ENCODE measurements at places on chromosomes 12 and 14. TPM values are rescaled to one million over a fixed set of nuclear protein-coding genes. Genes with fewer than 3 reads are reported as not detected.

DNA sequence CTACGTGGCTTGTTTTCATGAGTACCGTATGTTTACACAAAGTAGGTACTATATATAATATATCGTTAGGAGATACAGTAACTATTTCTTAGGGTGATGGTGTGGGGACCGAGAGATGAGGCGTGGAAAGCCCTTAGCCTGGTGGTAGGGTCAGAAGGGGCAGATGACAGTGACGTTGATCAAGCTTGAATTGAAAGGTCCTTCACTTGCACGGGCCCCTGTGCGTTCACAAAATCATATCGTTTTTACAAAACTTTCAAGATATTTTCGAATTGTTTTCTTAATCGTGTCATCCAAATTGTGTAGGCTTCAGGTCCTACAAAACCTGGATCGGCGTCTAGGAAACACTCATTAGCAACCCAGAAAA, 881 bp upstream of the SOS2 start:
- no peaks in the 10 kb centered on the region for H3K36me3 ChIP-seq
- H3K27me3 ChIP-seq = peaks cover 12% of the 10 kb centered on the region
- peak overlapping the region; percentile 77 for H3K27ac ChIP-seq
- peaks cover 20% of the 10 kb centered on the region for H3K4me1 ChIP-seq

GRCh38 chr12:24913130-24913529, 35.8 kb downstream of the BCAT1 start:
- no peak overlapping the region for H3K4me3 ChIP-seq
- no peak for DNase-seq
- no peaks in the 10 kb centered on the region for H3K27me3 ChIP-seq
- H3K27ac ChIP-seq = no peak overlapping the region
- no peaks in the 10 kb centered on the region for H3K4me1 ChIP-seq

GRCh38 chr12:122849352-122850047, 14.2 kb downstream of the HIP1R start:
- no peaks in the 10 kb centered on the region for H3K36me3 ChIP-seq
- no peaks in the 10 kb centered on the region for H3K27me3 ChIP-seq
- no peak overlapping the region for H3K27ac ChIP-seq
- no peak overlapping the region for H3K4me3 ChIP-seq
- no peak for DNase-seq

Gene CPNE6
- not detected for total RNA-seq

Gene GRIN2B
- not detected for total RNA-seq

Gene ADAM21
- total RNA-seq = not detected

Measured in CD4-positive, CD25-positive, alpha-beta regulatory T cell (primary cell).